ENCODE measurements at places on chromosomes 7 and 10.
A peak's percentile ranks its signal among the peaks of the same experiment; 100 is the strongest.

GRCh38 chr7:120190566-120190965 lies 82.4 kb upstream of the KCND2 start:
- DNase-seq: no peak

DNA sequence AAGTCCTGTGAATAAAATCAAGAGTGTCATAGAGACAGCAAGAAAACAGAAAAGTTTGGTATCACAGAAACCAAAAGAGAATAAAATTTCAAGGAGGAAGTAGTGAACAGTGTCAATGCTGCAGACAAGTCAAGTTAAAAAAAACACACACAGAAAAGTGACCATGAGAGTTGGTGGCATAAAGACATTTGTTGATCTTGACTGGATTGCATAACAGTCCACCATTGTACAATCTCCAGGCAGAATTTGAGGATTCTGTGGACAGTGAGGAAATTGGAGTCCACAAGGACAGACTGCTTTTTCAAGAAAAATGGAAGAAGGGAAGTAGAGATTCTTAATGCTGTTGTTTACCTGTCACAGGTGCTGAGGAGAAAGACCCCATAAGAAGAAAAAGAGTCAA lies 412.5 kb downstream of the PLXDC2 start:
- peak; percentile 41 for DNase-seq

DNA sequence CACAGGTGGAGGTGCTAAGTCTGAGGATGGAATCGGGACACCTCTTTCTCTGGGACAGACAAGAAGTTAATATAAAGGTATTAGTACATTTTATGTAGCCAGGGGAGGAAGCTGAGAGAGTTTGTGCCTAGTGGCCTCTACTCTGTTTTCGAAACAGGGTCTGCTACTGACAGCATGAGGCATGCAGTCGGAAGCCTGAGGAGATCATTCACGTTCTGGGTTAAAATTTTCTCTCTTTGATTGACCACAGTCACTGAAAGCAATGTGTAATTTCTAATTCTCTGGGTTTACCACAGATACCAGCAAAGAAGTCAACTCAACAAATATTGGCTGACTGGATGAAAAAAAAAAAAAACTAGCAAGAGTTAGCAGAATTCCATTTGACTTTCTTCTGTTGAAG lies 53.3 kb upstream of the KCTD7 start:
- no peak for DNase-seq

DNA sequence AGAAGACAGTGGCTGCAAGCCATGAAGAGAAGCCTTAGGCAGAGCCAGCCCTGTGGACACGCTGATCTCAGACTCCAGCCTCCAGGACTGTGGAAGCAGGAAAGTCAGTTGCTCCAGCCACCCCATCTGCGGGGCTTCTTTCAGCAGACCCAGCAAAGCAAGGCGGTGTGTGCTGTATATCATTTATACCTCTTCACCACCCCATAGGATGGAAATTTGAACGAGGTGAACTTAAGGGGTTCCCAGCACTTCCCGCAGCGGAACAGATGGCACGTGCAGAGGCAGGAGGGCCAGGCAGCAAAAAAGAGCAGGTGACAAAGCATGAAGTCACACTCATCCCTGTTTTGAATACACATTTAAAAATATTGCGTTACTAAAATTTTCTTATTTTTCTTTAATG lies 159.4 kb downstream of the ADARB2 start:
- no peak for DNase-seq

DNA sequence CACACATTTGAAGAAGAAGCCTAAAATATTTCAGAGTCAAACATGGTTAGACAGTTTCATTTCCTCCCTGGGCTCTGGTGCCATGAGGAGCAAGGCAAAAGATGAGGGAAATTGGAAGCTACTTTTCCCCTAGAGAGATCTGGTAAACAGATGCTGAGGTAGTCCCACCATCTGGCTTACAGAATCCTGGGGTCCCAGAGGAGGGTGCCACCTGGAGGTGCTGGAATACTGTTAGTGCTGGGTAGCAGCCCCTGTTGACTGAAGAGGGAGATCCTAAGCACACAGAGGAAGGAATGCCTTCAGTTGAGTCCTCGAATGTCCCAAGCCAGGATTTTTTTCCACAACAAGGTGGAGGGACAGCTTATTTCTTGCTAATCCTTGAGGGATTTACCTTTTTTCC lies 160.1 kb downstream of the FZD1 start:
- DNase-seq: peak; percentile 2

GRCh38 chr10:9957351-9957750 lies 1060.3 kb upstream of the CELF2 start:
- no peak for DNase-seq

DNA sequence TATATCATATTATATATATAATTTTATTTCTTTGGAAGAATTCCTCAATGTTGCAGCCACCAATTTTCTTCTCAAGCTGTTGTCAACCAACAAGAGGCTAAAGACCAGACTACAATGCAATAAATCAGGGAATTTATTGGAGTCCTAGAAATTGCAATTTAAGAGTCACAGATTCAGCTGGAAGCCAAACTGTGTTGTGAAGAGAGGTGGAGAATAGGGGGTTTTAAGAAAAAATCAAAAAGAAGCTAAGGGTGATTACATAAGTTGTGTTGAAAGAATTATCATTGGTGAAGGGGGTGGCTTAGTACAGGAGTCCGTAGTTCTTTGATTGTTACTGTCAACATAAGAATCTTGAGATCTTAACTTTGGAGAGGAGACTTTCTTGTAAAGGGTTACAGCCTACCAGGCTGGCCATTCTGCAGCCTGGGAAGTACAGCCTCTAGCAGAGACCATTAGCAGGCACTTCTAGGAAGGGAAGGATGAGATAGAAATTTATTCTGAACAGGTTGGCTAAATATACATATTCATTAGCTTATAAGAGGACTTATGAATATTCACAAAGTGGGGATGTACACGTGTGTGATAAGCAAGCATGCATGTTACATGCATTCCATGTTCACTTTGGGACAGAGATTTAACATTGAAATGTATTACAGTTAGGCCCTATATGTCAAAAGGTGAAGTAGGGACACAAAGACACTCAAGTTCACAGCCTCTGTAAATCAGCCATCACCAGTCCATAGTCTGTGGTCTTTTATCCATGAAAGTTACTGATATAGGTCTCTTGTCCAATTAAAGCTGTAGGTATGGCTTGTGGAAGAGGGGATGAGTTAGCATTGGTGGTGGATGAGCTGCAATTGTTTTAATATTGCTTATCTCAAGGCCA lies 8.3 kb upstream of the TMEM168 start:
- no peak for DNase-seq

- DNase-seq: no peak
Observed at GRCh38 chr10:3395458-3395861, 222.9 kb upstream of the PITRM1 start.

GRCh38 chr7:20858951-20859350 lies 72.3 kb upstream of the SP8 start:
- no peak for DNase-seq

DNA sequence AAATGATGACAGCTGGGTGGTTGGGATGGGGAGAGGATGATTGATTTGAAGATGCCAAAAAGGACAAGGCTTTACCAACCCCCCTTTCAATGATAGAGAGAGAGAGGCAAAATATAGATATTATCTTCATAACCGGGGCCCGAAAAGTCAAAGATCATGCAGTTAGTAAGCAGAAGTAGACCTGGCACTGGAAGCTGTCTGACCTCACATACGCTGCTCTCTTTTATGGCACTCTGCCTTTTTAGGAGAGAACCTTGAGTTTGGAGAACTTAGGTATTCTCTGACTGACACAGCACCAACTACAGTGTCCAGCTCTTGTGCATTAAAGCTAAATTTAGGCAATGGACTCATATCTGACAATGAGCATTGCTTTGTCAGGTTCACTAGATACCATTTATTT lies 30.7 kb downstream of the CNNM2 start:
- DNase-seq: no peak

- no peak for DNase-seq
Observed at GRCh38 chr7:26046150-26046549, 105.8 kb upstream of the NFE2L3 start.

DNA sequence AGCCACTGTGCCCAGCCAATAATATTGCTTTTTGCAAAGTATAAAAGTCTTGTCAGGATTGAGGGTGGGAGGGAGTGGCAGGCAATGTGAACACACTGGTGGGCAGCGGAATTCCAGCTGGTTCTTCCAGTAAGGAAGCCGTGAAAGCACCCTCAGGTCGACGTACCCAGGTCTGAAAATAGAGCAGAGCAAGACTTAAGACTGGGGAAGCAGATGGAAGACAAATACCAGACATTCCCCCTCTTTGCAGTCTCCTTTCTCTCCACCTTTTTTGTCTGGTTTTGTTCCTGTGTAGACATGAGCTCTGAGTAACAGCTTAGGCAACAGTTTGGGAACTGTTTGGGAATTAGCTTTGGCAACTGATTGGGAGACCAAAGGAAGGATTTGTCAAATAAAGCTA lies 17.6 kb upstream of the CSTF2T start:
- DNase-seq: no peak

DNA sequence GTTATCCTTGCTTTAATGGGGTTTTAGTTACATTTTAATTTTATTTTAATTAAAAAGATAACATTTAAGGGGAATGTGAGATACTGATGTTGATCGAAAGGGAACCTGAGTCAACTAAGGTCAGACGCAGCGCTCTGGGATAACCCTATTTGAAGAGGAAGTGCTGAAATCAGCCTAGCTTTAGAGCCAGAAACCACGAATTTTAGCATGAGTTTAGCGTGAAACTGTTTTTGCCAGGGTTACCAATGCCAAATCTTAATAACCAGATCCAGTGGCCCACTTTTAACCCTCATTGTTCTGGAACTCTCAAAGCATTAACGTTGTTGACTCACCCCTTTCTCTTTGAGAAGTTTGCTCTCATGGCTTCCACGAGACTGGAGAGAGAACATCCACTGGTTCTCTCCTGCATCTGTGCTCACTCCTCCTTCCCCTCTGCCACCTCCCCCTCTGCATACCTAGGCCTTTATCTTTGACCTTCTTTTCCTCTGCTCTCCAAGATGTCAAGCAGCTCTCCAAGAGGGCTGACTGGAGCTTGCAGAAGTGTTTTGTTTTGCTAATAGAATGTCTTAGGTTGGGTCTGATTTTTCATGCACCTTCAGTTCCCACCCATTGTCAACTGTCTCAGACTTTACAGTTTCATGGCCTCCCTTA lies 198.3 kb upstream of the CELF2 start:
- DNase-seq: no peak

- DNase-seq: no peak
Observed at GRCh38 chr7:71547426-71547825, 415.5 kb downstream of the GALNT17 start.

DNA sequence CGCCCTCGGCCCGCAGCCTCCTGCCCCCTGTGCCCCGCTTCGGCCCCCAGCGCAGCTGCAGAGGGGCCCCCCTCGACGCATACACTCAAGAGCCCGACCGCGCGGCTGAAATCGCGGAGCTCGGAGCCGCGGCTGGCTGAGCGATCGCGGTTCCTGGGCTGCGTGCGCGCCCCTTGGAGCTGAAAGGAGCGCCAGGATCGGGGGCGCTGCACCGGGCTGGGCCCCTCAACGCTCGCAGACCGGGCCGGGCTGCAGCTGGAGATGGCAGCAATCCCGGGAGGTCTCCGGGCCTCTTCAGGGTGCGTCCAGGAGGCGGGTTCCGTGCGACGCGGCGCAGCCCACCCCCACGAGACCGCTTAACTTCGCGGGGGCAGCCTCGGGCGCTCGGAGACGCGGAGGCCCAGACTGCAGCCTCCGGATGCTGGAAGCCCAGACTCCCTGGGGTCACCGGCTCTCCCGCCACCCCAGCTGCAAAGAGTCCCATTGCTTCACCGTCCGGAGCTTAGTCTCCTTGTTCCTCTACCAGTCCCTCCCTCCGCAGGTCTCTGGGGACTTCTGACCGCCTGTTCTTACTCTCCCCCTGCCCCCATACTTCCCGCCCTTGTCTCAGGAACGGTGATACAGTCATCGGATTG lies 73.0 kb upstream of the LRRC4 start:
- no peak for DNase-seq

GRCh38 chr7:66894463-66895080 lies 26.5 kb upstream of the TMEM248 start:
- no peak for DNase-seq

GRCh38 chr7:89312551-89312950 lies 517.0 kb upstream of the TEX47 start:
- DNase-seq: no peak

GRCh38 chr7:114152314-114152938 lies 233.6 kb upstream of the PPP1R3A start:
- no peak for DNase-seq

DNA sequence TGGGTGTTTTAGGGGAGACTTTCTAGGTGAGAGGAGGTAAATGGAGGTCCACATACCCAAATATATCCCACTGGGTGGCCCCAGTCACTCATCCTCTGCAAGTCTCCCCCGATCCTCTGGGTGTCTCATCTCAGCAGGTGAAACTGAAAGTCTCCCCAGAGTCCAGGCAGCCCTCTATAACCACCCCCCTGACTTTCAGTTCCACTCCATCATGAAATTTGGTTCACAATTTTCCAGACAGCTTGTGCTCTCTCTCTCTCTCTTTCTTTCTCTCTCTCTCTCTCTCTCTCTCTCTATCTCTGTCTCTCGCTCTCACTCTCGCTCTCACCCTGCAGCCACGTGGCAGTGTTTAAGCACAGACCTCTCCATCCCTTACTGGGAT lies 56.7 kb upstream of the ELN start:
- DNase-seq: no peak

All from HepG2 (cell line).